ENCODE measurements at places on chromosomes 3 and 15. TPM values are rescaled to one million over a fixed set of nuclear protein-coding genes. Genes with fewer than 3 reads are reported as not detected.

The ZNF385D gene
- not detected for total RNA-seq

The PCLAF gene
- total RNA-seq, result 26.2 TPM

The WHAMM gene
- 5.0 TPM for total RNA-seq

The PPP1R14D gene
- total RNA-seq, result not detected

The ZBED2 gene
- 95.4 TPM for total RNA-seq

Data from placental epithelial cell (primary cell).